ENCODE measurements at places on chromosomes 5 and 9.

- DNase-seq: no peak
Measured at GRCh38 chr5:148469501-148469935, 85.8 kb downstream of the FBXO38 start.

DNA sequence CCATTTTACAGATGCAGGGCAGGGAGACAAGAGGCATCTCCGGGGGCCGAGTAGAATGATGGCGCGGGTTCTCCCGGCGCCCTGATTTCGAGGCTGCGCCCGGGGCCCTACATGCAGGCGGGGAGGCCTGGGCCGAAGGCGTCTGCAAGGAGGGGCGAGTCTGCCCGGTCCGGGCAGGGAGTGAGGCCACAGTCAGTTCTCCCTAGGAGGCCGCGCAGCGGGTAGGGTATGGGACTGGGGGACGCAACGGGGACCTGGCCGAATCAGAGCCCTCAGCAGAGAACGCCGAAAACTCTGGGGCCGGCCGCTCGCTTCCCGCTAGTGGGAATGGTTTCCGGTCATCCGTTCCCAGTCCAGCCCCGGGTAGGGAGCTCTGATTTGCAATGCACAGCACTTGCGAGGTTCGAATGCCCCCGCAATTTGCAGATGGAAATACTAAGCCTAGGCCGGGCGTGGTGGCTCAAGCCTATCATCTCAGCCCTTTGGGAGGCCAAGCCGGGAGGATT, 6.4 kb downstream of the TLX3 start:
- no peak for DNase-seq

DNA sequence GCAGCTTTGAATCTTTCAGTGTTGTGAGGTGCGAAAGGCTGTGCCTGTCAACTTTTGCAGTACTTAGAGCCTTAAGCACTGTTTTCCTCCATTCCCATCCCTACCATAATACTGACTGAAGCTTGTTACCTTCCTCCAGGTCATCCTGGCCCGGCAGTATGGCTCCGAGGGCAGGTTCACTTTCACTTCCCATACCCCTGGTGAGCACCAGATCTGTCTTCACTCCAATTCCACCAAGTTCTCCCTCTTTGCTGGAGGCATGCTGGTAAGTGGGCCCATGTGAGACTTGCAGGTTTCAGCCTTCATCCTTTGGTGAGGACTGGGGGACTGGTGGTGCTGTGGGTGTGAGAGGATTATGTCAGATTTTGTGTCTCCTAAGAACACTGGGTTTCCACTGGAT, 1.5 kb downstream of the TMED9 start:
- DNase-seq: no peak

DNA sequence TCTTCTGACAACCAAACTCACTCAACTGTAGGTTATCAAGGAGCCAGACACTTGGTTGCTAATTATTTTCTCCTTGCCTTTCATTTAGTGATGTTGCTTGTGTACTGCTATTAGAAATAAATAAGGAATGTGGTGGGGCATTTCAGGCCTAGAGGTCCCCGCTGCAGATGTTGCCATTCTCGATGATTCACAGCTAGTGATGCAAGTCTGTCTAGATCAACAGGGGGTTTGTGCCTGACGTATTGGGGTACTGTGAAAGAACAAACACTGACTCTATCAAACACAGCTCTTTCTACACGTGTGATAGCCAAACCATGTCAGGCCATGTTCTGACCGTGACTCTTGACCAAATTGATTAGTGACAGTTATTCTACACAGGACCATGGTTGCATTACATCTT, 144.7 kb downstream of the OSTF1 start:
- no peak for DNase-seq

DNA sequence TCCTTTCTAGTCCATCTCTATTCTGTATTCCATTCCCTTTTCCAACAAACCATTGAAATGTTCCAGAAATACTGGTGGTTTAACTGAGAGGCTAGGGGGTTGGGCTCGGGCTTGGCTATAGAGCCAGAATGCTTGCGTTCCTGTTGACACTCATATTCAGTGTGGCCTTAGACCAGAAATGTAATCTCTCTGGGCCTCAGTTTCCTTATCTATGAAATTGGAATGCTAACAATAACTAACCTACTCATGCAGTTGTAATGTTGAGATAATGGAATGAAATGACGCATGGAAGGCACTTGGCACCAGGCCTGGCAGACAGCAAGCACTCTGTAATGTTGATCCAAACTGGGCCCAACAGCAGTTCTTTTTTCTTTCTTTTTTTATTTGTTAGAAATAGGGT, 26.8 kb downstream of the JADE2 start:
- no peak for DNase-seq

DNA sequence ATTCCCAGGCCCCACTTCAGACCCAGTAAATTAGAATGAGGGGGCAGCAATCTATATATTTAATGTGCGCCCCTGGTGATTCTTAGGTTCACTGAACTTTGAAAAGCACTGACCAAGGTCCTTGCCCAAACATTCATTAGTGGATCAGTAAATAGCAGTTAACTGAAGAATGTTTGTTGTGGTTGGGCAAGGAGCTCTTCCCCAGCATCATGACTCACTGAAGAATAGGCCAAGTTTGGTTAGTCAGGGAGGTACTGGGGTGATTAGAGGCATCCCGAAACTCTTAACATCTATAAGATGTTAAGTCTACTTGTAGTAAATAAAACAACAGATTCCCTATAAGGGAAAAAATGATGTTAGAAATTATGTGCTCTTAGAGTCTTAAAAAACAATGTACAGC, 833 bp upstream of the MROH2B start:
- no peak for DNase-seq
